Cardiac muscle cell (in vitro differentiated cells and primary cell): ENCODE measurements at places on chromosomes 12 and 14. TPM values are rescaled to one million over a fixed set of nuclear protein-coding genes. Genes with fewer than 3 reads are reported as not detected.
A peak's percentile ranks its signal among the peaks of the same experiment; 100 is the strongest.

- peak; percentile 25 for DNase-seq
Observed at GRCh38 chr12:90211017-90211416, 502.4 kb upstream of the ATP2B1 start.

SERPINA10 gene
- total RNA-seq = not detected in 2 replicates

- DNase-seq = no peak
Observed at GRCh38 chr12:12646483-12647072, 34.9 kb downstream of the CREBL2 start.

- no peak for DNase-seq
Observed at GRCh38 chr12:122943196-122943595, 23.1 kb downstream of the ABCB9 start.

- DNase-seq = no peak
Observed at GRCh38 chr12:3272958-3273357, 195.8 kb downstream of the TSPAN9 start.

- peak; percentile 69 for DNase-seq
Observed at GRCh38 chr12:64006211-64006825, 161.8 kb downstream of the SRGAP1 start.
